D721Med (cell line): ENCODE measurements at places on chromosomes 2 and 18.

DNA sequence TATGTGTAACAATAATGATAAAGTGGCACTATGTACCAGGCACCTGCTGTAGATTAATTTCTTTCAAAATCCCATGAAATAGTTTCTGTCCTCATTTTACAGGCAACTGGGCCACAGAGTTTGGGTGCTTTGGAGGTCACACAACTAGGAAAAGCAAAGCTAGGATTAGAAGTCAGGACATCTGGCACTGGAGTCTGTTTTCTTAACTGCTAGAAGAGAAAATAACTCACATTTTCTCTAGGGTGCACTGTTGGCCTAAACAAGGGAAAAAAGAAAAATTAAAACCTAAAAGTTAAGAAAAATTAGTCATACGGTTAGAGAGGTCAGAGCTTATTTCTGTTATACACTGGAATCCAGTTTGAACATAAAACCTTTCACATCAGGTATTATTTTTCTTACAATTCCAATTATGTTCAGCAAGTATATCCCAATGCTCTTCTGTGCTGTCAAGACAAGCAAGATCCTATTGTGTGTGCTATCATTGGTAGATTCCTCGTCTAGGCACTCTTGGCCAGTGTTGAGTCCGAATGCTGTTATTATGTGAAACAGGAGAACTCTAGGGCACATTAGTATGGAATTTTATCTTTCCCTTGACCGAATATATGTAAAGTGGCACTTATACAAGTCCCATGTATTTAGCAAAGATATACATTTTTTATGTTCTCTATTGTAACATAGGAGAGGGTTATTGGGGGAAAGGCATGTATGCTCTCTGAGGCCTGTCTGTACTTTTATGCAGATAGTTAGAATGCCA is 1.5 kb upstream of the OSGEPL1 start:
- DNase-seq: no peak

DNA sequence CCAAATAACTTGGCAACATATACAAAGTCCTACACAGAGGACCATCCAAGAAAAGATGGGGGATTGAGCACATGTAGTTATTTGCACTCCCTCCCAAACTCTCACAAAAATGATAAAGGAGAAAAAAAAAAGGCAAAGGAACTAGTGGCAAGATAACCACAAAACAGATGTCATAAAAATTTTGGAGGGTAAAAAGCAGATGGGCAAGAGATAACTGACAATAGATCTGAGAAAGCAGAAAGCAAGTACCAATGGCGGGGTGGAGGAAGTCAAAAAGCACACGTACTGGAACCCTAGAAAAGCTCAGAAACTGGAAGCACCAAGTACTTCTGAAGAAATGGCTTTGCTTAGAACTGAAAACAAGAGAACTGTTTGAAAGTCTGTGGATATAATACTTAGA is 82.0 kb downstream of the WDPCP start:
- DNase-seq: no peak

DNA sequence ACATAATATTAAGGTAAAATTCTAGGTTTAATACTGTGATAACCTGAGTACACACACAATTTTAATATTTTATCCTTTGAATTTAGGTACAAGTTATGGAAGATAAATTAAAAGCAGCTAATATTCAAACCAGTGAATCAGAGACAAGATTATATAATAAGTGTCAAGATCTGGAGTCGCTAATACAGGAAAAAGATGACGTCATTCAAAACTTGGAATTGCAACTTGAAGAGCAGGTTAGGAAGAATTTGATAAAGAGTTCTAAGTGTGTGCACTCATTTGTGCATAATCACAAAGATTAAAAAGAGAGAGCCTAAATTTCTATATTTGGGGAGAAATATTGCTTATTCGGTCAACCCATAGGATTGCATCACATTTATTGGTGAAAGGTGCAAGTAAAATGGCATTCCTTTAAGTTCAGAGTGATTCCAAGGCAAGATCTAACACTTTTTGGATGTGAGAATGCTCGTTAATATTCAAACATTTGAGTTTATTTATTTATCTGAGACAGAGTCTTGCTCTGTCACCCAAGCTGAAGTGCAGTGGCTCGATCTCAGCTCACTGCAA is 16.3 kb upstream of the C1GALT1C1L start:
- DNase-seq: no peak

DNA sequence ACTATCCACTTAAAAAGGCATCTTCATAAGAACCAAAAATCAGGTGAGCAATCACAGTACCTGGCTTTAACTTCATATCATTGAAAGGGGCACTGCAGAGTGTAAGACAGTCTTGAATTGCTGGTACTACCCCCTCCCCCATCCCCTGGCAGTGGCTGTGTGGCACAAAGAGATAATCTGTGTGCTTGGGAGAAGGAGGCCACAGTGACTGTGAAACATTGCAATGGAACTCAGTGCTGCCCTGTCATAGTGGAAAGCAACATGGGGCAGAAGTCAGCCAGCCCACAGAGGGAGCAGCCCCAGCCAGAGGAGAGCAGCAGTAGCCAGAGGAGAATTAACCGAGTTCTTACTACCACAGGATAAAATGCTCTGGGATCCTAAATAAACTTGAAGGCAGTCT is 45.3 kb upstream of the UGP2 start:
- no peak for DNase-seq

- DNase-seq: no peak
These were observed 20.0 kb upstream of the POMC start for GRCh38 chr2:25188405-25188804.

- DNase-seq: no peak
These were observed 118.5 kb upstream of the ZFP36L2 start for GRCh38 chr2:43344868-43345373.

DNA sequence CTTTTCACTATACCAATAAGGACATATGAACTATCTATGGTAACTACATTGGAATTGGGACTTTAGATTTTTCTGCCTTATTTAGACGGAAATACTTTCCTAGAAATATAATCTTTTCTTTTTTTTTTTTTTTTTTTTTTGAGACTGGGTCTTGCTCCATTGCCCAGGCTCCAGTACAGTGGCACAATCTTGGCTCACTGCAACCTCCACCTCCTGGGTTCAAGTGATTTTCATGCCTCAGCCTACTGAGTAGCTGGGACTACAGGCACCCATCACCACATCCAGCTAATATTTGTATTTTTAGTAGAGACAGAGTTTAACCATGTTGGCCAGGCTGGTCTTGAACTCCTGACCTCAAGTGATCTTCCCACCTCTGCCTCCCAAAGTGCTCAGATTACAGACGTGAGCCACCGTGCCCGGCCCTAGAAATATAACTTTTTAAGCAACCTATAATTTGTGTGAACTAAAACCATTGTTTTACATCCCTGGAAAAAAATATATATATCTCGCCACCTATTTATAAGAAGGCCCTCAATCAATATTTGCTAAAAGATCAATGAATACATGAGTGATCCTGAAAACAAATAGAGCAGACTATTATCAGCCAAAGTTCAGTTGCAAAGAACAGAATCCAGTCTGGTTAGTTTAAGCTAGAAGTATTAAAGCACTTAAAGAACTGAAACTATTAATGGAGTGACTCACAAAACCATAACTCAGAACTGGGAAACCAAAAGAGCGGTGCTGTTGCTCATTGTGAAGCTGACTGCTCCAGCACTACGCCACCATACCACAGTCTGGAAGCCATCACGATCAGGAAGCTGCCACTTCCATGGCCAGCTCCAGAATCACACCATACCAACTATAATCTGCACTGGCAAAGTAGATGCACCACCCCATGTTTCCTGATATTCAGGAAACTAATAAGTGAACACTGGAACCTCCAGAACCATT is 8.4 kb upstream of the HNRNPLL start:
- no peak for DNase-seq

- no peak for DNase-seq
These were observed 40.7 kb upstream of the C2orf66 start for GRCh38 chr2:196849895-196850294.

DNA sequence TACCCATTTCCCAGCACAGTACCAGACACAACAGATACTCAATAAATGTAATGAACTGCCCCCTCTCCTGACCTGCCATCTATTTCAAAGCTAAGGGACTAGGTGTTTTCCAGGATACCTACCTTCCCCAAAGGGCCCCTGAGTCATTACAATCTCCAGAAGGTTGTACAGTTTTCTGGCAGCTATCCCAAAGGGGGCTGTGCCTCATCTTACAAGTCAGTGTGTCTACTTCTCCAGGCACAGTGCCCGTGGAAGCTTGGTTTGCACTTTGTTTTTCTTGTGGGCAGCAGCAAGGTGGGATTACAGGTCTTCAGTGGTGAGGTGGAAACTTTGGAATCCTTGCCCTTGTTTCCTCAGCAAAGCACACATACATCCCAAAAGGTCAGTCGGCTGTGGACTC is 62.8 kb upstream of the CYP26B1 start:
- no peak for DNase-seq

- no peak for DNase-seq
These were observed 265.7 kb downstream of the MTX2 start for GRCh38 chr2:176534798-176535466.

DNA sequence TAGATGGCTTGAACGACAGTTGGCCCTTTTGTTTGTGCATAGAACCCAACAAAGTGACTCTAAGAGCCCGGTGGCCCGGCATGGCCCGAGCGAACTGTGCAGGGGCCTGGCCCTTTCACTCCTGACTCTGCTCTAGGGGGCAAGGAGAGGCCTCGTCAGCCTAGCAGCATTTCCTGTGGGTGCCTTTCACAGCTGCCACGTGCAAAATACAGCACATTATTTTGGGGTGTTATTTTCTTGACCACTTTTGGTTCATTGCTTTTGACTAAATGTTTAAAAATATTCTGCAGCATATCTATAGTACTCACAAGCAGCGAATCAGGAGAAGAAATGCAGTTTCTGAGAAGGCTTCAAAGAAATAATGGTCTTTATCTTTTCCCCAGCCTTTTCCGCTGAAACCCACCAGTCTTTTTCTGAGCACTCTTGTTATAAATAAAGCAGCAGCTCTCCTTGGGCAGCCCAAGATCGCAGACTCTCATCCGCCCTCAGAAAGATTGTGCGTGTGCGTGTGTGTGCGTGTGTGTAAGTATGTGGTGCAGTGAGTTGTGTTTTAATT is 31.3 kb downstream of the DGKD start:
- DNase-seq: no peak
